CD4-positive, alpha-beta T cell treated with Interleukin-15 for 1 hour (primary cell): ENCODE measurements at places on chromosomes 3 and 15.

DNA sequence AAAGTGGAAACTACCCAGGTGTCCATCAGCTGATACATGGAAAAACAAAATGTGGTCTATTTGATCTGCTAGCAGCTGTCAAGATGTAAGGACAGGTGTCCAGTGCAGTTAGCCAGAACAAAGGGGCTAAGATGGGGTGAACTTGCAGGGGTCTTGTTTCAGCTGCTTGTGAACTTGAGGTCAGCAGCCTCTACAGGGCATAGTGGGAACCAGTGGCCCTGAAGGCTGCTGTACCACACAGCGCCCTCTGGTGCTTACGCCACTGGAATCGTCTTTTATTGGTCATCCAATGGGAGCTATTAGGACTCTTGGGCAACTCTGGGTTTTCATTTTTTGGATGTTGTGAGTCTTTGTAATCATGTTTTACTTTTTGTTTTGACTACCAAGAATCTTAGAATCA is 62.2 kb upstream of the CTSH start:
- DNase-seq, result peak; percentile 44

DNA sequence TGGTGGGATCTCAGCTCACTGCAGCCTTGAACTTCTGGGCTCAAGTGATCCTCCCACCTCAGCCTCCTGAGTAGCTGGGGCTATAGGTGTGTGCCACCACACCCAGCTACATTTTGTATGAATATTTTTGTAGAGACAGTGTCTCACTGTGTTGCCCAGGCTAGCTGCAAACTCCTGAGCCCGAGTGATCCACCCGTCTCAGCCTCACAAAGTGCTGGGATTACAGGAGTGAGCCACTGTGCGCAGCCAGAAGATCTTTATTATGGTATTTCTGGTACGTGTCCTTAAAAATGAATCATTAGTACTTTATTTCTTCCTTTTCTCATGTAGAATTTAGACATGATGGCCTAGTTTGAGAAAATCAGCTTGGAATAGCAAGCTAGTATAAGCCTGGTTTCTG is 153.3 kb downstream of the BCHE start:
- no peak for DNase-seq

DNA sequence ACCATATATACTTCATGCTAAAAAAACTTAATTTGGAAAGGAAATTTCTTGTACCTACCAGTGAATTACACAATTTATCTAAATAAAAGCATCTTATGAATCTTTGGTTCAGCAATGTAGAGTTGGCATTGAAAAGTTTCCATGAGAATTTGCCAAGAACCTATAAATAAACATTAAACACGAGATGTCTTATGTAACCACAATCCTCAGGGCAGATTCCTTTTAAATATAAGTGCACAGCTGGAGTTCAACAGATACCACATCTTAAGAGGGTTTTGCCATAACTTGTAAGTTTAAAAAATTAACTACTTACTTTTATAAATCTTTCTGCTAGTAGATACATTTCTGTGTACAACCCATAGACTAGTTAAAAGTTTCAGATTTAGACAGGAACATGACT is 499.3 kb upstream of the ARRDC4 start:
- DNase-seq, result no peak

DNA sequence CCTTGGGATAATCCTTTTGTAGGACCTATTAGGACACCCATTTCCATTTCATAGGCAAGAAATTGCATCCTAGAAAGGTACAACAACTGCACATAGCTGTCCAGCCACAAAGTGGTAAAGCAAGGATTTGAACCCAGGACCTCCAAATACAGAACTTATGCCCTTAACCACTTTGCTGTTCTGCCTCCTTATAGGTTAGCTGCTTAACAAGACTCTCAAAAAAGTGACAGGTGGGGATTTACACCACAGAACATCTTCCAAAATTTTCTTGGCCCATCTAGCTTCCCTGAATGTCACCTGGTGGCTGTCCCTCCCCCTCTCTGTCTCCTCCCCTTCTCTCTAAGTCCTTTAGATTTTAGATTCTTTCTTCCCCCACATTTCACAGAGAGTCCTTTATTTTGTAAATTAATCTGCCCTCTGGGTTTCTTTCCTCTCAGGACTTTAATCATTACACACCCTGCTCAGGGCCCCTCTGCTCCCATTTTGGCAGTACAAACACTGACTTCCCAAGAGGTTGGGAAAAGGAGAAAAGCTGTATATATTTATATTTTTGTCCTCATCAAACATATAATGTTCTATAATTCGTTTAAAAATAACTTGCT is 120.6 kb downstream of the CPNE4 start:
- no peak for DNase-seq

DNA sequence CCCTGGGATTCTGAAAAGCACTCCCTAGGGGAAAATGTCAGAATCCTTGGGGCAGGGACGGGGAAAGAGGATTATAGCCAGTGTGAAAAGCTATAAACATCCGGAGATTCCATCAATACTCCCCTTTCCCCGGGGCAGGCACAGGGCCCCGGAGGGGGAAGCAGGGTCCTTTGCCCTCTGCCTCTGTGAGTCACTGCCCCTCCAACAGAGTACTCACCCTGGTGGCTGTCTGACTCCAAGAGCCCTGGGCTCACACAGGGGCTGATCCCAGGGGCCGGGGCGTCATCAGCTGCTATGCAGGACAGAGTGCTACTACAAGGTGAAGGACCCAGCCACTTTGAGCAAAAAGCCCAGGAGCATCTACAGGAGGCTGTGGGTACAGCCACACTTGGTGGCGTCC is 133.0 kb upstream of the PRR20G start:
- DNase-seq, result no peak

GRCh38 chr3:169769287-169770181 is at the start of gene ACTRT3:
Gene ACTRT3, minus strand, starts transcription at chr3:169769561. Its CDS starts 41 bp downstream, at chr3:169769520.
- DNase-seq, result peak; percentile 69
